ENCODE measurements at places on chromosomes 11 and 22. TPM values are rescaled to one million over a fixed set of nuclear protein-coding genes. Genes with fewer than 3 reads are reported as not detected.

The GLB1L2 gene
- total RNA-seq = not detected

The GDPD5 gene
- total RNA-seq = 5.8 TPM

The HPS4 gene
- 28.1 TPM for total RNA-seq

The GALNT18 gene
- total RNA-seq = 15.1 TPM

The TMEM86A gene
- 5.8 TPM for total RNA-seq

The TSGA10IP gene
- not detected for total RNA-seq

The TSPO gene
- total RNA-seq = 0.89 TPM

The DCDC1 gene
- total RNA-seq = 0.08 TPM

The MIAT gene
- 1.9 TPM for total RNA-seq

The LRRC32 gene
- 0.30 TPM for total RNA-seq

The POU2AF2 gene
- total RNA-seq = not detected

The TBX1 gene
- 11.8 TPM for total RNA-seq

The CRYBB3 gene
- not detected for total RNA-seq

The PGR gene
- 0.05 TPM for total RNA-seq

- no peak for DNase-seq
Measured at GRCh38 chr11:98207086-98207485, 813.7 kb upstream of the CNTN5 start.

DNA sequence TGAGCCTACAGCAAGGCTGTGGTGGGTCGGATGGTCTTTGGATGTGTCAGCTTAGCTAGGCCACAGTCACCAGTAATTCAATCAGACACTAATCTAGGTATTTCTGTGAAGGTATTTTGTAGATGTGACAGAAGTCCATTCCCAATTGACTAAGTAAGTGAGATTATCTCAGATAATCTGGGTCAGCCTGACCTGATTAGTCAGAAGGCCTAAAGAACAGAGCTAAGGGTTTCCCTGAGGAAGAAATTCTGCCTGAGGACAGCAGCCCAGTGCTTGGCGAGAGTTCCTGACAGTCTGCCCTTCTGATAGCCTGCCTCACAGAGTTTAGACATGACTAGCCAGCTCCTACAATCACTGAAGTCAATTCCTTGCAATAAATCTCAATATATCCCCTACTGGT lies 28.7 kb downstream of the GUCD1 start:
- DNase-seq = no peak

DNA sequence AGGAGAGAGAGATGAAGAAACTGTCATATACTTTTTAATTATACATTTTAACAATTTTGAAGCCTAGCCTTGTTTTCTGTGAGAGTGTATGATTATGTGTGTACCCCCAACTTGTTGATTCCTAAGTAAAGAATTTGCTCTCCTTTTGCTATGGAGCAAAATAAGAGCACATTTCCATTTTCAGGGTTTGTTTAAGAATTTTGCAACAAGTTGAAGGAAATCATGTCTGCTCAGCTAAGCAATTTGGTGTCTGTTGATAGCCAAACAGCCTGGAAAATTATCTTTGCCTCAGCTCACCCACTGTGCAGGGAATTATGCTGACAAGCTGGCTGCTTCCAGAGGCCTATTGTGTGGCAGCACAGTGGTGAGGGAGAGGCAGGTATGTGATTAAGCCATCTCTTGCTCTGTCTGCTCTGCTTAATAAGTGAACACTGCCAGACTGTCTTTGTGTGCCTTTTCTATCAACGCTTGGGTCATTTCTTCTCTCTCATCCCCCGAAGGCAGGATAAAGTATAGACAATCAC lies 135.1 kb upstream of the TTC12 start:
- no peak for DNase-seq

- no peak for DNase-seq
Measured at GRCh38 chr11:129434641-129435498, 59.2 kb downstream of the BARX2 start.

DNA sequence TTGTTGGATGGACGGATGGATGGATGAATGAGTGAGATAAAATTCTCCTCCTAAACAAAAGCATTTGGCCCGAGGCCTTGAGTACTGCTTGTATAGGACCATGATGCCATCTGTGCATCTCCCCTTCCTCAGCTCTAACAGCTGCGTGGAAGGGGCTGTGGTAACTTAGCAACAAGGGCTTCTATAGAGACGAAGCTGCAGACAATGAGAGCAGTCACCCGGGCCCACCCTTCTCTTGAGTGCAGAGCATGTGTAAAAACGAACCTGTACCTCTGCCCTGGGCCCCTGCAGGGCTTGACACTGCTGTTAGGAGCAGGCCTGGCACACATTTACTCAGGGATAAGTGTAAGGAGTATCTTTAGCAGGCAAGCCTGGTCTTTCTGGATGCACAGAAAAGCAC lies 391.5 kb downstream of the CADM1 start:
- DNase-seq = no peak

- no peak for DNase-seq
Measured at GRCh38 chr22:35568751-35569739, 28.4 kb downstream of the RASD2 start.

DNA sequence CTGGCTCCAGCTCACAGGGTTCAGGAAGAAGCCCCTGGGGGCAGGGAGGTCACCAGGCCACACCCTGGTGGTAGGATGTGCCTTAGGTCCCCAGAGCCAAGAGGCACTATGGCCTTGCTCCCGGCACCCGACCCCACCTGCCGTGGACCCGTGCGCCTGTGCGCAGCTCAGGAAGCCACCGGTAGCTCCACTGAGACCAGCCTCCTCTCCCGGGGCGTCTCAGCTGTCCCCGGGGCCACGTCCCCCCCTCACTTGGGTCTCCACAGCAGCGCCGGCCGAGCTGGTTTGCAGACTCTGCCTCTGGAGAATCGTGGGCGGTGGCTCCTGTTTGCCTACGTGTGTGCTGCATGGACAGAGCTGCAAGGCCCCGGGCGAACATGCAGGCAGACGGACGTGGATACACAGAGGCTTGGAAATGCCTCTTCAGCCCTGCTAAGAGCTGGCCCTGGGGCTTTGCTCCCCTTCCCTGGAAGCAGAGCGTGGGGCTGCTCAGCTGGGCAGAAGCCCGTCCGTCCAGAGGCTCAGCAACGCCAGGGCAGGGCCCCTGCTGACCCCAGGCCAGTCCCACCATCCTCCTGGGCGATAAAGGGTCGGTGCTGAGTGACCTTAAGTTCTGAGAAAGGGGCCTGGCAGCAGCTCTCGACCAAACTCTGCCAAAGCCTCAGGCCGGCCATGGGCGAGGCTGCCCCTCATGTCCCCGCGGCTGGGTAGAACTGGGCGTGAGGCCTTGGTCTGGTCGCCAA lies 15.3 kb upstream of the MUC5B start:
- no peak for DNase-seq

DNA sequence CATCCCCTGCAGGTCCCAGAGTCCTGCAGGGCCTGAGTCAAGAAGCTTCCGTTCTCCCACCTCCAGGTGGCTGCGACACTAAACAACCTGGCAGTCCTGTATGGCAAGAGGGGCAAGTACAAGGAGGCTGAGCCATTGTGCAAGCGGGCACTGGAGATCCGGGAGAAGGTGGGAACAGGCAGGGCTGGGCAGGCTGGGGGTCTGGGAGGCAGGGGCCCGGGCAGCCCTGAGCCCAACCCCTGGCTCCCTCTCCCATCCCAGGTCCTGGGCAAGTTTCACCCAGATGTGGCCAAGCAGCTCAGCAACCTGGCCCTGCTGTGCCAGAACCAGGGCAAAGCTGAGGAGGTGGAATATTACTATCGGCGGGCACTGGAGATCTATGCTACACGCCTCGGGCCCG lies 4.7 kb upstream of the RAB1B start:
- DNase-seq = no peak

DNA sequence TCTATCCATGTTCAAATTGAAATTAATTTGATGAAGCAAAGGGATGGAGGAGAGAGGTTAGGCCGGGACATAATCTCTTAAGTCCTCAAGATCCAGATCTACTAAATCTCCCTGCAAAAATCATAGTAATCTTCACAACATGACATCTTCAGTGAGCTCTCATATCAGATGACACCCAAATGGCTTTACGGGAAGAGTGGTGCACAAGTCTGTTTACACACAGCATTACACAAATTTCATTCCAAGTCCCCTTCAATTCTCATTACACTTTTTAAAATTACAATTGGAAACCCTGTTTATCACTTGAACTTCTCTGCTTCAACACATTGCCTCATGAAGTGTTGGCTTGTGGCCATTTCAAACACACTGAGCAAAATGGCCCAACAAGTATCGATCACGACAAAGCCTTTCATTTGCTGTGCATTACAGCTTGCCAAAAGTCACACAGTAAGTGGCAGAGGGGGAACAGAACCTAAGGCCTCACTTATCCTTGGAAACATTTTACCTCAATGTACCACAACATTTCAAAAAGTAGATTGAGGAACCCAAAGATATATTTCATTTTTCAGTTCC lies 17.9 kb upstream of the TPH1 start:
- peak; percentile 45 for DNase-seq

- peak; percentile 72 for DNase-seq
Measured at GRCh38 chr11:15985127-15985859, 371.1 kb downstream of the SOX6 start.

DNA sequence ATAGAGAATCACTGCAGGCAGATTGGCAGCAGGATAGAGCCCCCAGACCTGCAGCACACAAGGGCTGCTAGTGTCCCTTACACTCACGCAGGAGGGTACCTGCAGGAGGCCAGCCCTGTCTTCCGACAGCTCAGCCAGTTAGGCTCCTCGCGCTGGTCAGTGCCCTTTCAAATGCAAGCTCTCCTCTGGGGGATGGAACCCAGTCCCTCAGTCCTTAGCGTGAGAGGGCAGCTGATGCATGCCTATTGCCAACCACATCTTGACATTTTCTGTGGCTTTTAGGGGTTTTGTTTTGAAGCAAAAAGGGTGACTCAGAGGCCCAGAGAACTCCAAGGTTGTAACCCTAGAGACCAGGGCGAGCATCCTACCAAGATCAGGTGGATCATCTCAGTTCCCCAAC lies 40.0 kb downstream of the WNT11 start:
- DNase-seq = no peak

DNA sequence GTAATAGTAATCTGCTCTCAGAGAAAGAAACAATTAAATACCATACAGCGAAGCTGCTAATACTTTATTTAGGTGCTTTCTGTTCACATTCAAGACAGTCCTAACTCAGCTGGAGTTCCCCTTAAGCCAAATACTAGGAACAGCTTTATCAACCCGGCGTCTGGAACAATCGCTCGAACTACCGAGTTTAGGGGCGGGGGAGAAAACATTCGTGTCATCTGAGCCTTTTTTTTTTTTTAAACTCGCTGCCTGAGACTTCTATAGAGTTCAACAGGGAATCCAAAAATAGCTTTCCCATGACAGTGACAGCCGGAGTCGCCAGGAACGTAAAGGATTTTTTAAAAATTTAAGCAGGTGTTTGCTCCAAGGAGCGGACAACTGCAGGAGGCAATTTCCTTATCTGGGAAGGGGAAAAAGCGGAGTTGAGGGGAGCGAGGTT lies 852 bp downstream of the TRAF6 start:
- peak; percentile 20 for DNase-seq

Data from SJCRH30 (cell line).